Adrenal gland (tissue), 19 donors: ENCODE measurements at places on chromosomes 6 and 20.
A peak's percentile ranks its signal among the peaks of the same experiment; 100 is the strongest.

DNA sequence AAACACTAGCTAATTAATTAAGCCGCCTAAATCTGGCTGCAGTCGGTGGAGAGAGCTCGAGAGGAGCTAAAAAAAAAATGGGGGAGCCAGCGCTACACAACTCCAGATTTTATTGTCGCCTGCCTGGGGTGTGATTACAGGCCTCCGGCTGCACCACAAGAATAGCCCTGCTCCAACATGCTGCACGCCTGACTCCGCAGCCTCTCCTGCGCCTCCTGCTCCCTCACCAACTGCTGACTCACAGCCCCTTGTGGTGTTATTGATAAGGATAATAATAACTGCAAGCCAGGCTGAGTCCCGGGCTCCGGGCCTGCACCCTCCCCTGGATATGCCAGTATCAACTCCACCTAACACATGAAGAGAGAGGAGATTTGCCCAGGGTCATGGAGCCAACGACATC, 16.8 kb downstream of the SIRPA start:
- no peak for DNase-seq

GRCh38 chr6:43250992-43251373, 7.7 kb downstream of the TTBK1 start:
- DNase-seq: no peak

DNA sequence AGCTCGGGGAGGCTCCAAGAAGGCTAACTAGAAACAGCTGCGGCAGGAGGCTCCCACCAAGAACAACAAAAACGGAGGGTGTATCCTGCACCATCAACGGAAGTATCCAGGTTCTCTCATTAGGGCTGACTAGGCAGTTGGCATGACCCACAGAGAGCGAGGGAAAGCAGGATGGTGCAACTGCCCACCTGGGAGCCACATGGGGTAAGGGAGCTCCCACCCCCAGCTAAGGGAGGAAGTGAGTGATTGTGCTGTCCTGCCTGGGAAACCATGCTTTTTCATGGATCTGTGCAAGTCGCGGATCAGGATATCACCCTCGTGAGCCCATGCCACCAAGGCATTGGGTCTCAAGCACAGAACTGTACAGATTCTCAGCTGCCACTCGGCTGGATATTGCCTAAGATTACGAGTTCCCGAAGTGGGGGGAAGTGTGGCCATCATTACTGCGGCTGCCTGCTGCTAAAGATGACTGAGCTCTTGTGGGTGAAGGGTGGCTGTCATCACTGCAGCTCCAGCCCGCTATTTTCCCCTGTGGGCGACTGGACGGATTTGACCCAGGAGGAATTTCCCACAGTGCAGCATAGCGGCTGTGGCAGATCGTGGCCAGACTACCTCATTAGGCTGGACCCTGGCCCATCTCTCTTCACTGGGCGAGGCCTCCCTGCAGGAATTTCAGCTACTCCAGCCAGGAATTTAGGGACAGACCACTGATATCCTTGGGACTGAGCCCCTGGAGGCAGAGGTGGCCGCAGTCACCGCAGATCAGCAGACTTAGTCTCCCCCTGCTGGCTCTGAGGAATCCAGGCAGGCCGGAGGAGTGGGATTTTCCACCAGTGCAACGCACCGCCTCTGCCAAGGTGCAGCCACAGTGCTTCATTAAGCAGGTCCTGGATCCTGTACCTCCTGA, 515.7 kb downstream of the FRK start:
- DNase-seq: no peak

DNA sequence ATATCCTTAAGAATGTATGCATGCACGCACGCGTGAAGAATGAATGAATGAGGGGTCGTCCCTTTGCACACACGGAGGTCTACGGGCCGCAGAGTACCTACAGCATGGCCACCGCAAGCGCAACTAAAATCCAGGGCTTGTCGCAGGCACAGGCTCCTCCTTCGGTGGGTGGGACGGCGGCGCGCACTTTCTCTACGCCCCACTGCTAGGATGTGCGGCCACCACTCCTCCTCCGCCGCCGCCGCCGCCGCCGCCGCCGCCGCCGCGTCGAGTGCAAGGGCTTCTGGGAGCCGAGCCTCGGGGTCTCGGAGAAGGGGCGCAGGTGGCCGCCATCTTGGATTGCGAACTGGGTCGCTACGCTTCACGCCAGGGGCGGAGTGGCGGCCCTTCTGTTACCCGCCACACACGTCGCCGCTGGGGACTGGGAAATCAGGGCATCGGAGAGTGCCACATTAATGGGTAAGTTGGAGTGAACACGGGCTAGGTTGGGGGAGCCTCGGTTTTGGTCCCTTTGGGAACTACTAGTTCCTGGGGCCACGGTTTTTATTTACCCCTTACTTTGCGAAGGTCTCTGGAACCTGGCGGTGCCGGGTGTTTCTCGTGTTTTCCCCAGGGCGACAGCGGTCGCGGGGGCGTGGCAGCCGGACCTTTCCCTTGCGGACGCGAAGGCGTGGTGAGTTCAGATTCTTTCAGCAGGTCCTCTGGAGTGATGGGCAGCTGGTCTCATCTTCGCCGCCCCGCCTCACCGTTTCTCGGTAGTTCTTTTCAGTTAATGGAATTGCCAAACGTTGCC, at the start of gene KPNA5:
KPNA5 (plus strand) TSS at position 332 of the 793 bp plus-strand sequence; CDS start at position 456, 124 bp downstream.
- peak; percentile 91 for DNase-seq

- DNase-seq: peak; percentile 42
Observed at GRCh38 chr6:5205035-5205507, 55.7 kb downstream of the LYRM4 start.

DNA sequence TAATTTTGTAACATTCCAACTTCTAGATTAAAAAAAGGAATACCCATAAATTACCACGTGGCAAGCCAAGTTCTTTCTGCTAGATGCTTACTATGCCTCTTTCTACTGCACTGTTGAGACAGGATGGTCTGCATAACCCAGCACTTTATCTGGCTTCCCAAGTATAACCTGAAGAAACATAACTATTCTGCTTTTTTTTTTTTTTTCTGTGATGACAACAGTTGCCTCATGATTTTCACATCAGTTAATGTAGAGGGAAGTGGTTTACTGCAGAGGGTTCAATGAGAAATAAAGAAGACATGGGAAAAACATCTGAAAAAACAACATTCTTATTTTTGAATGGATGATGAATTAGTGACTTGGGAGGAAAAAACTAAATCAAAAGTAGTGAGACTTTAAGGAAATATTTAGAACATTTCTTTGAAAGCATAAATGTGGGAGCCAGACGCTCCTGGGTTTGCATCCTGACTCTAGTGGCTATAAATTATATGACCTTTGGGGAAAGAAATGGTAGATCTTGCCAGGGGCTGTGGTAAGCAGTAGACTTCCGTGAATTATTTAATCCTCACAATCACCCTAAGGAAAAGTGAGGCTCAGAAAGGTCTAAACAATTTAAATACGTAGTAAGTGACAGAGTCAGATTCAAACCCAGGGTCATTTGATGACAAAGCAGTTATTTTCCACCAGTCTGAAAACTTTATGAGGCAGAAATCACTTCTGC, 230.7 kb downstream of the PHACTR1 start:
- DNase-seq: no peak

DNA sequence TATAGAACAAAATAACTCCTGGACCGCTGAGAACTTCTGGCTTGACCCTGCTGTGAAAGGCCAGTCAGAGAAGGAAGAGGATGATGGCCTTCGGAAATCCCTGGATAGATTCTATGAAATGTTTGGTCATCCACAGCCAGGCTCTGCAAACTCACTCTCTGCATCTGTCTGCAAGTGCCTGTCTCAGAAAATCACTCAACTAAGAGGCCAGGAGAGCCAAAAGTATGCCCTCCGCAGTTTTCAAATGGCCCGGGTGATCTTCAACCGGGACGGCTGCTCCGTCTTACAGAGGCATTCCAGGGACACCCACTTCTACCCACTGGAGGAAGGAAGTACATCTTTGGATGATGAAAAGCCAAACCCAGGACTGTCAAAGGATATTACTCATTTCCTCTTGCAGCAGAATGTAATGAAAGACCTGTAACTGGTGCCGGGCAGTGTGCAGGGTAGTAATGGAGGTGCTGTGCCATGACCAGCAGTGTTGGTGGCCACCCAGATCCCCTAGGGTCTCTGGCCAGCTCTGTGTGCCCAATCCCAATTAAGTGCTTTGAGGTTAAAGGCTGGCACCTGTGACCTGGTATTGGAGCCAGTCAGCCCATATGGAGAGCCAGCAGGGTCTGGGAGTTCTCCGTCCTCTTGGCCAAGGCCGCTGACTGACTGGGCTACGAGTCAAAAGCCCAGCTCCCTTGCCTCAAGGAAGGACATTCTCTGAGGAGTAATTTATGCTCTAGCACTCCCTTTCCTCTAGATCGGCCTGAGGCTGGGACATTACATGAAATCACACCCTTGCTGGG, 87.1 kb downstream of the TRMT6 start:
- DNase-seq: peak; percentile 85

GRCh38 chr6:33898771-33899170, 95.0 kb upstream of the MLN start:
- DNase-seq: no peak

DNA sequence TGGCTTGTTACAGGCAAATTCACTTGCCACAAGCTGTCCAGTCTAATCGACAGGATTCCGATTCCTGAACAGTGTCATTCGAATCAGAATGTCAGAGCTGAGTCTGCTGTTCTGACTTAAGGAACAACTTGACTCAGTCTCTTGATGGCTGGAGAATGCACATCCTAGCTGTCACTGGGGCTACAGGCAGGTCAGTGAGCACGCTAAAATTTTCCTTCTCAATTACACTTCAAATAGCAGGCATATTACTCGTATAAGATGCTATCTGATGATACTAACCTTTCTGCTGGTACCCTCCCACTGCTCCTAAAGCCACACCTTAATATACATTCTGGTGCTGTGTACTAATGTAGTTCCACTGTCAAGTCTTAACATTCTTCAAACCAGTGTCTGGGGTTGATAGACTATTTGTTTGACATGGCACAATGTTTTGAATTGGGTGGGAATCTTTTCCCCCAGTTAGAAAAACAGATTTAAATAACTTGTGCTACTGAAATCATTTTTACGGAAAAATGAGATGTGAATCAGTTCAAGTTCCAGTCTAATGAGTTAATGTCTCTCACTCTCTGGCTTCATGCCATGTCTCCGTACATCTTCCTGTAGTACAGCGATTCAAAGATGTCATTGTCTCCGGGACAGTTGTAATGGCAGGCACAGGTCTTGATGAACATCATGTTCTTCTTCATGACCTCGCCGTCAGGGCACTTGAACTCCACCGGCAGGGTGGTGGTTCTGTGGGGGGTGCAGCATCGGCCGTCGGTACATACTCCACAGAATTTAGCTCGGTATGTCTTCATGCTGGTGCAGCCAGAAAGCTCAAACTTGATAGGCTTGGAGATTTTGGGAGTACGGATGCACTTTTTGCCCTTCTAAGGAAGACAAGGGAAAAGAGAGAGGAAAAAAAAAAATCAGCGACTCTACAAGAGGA, 2.2 kb downstream of the CCN2 start:
- no peak for DNase-seq

- DNase-seq: no peak
Observed at GRCh38 chr6:63792736-63793464, 157.3 kb downstream of the PHF3 start.

- no peak for DNase-seq
Observed at GRCh38 chr20:57167292-57167655, 99.2 kb downstream of the BMP7 start.

DNA sequence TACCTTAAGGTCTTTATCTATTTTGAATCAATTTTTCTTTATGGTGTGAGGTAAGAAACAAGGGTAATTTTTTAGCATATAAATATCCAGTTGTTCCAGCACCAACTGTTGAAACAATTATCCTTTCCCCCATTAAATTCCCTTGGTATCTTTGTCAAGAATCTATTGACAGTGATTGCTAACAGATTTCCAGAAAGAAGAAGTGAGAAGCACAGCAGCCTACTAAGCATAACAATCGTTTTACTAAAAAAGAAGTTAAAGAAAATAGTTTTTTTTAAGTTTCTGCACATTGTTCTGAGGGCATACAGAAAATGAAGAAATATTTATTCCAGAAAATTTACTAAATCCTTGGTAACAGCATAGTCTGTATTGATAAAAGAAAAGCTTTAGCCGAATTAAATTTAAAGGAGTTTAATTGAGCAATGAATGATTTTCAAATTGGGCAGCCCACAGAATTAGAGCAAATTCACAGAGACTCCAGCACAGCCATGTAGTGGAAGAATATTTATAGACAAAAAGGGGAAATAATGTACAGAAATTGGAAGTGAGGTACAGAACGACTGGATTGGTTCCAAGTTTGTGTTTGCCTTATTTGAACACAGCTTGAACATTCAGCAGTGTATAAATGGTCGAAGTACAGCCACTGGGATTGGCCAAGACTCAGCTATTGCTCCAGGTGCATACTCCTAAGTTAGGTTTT, 97.9 kb upstream of the UST start:
- no peak for DNase-seq
